ENCODE measurements at places on chromosomes 4 and X.

DNA sequence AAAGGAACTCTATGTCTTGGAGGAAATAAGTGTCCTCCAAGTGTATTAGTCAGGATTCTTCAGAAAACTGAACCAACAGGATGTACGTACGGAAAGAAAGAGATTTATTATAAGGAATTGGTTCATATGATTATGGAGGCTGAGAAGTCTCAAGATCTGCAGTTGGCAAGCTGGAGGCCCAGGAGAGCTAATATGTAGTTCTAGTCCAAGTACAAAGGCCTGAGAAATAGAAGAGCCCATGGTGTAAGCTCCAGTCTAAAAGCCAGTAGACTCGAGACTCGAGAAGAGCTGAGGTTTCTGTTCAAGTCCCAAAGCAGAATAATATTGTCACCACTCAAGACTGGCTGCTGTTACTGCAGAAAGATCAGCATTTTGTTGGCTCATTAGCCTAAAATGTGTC lies 65.3 kb upstream of the EFNB1 start:
- DNase-seq = no peak

- no peak for DNase-seq
These were observed 614.8 kb upstream of the TECRL start for GRCh38 chr4:65023883-65024670.

- peak; percentile 50 for DNase-seq
These were observed 9.6 kb upstream of the OTUD4 start for GRCh38 chr4:145189981-145190380.

DNA sequence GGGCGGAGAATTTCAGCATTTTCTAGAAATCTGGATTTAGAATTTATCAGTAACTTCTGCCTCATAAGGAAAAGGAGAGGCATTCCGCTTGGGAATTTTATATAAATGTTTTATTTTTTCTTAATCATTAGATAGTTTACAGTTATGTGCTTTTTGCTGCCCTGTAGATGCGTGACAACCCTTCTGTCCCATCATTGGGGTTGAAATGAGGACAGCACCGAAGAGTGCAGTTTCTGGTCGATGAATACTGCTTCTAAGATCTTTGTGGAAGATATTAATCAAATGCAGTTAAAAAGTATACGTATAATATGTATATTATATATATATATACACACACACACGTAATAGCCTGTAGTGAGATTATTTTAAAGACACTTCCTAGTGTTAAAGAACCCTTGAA lies 1.5 kb downstream of the RBPJ start:
- DNase-seq = no peak

GRCh38 chr4:128573781-128574508 lies 235.6 kb upstream of the JADE1 start:
- DNase-seq = peak; percentile 85

DNA sequence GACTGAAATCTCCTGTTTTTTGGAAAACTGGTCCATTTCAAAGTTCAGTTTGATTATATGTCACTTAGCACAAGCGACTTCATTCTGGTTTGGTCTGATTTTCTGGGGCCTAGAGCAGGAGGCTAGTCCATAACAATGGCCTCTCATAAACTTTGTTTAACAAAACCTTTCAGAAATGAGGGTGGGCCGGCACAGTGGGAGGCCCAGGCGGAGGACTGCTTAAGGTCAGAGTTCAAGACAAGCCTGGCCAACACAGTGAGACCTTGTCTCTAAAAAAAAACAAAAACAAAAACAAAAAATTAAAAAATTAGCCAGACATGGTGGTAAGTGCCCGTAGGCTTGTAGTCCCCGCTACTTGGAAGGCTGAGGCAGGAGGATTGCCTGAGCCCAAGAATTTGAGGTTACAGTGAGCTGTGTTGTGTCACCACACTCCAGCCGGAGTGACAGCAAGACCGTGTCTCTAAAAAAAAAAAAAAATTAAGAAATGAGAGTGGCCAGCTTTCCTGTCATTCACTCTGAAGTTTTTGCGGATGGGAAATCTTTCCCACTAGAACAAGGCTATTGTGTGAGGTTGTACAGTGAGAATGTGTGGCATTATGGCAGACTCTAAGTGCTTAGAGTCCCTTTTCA lies 1.2 kb upstream of the PLAC8 start:
- no peak for DNase-seq

DNA sequence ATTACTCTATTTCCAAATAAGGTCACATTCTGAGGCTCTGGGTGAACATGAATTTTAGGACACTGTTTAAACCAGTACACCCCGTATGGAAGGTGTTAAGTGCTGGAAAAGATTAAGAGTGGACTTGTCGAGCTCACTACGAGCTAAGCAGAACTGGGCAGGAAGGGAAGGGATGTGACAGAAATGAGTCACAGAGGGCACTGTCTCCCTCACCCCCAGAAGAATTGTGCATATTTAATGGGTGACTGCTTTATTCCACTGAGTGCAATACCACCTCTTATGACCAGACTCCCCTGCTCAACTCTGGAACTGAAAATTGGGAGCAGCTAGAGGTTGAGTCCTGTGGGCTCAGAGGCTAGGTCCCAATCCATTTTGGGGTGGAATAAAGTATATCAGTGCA lies 187.4 kb upstream of the RPS6KA3 start:
- peak; percentile 5 for DNase-seq

DNA sequence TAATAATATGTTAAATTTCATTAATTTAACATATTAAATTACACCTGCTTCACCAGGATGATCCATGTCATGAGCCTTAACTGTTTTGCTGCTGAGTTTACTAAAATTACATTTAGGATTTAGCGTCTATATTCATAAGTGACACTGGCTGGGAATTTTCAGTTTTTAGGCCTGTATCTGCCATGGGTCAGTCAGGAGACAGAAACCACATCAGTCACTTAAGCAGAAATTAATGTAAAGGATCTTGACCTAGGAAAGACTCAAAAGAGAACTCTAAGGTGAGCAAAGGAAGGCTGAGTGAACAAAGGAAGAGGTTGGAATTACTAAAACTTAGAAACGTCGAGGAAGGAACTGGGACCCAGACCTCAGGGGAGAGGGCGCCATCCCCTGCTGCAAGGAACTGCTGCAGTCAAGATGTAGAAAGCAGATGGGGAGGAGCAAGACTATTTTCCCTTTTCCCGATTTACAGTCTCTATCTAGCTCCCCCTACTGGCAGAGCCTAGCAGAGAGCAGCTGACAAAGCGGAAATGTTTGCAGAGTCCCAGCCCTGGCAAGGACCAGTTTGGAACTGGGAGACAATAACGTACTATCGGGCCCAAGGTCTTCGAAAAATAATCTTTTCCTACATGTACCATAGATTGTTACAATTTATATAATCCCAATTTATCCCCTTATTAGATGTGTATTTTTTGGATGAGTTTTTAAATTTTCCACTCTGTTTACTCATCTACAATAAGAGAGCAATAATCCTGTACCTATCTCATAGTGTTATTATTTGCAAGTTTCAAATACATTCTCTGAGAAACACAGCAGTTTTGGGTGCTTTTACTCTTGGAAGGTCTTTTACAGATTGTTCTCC lies 22.6 kb upstream of the RBBP7 start:
- DNase-seq = peak; percentile 89
